ENCODE measurements at places on chromosomes 6 and 20.

DNA sequence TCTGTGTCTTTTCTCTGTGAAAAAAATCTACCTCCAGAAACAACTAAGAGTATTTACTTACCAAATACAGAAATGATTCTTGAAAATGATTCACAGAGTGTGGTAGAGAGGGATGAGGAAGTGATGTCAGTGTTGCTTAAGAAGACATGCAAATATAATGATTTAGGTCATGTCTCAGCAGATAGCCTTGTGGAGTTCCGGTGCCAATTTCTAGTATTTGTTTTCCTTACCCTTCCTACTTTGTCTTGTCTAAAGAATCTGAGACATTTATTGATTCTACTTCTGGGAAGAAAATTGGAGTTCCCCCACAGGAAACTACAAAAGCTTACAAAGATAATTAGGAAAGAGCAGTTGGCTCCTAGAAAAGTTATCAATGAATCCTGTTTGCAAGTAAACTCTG is 68.8 kb downstream of the GJA1 start:
- DNase-seq: no peak

- peak; percentile 54 for DNase-seq
Observed at GRCh38 chr6:7112741-7113313, 5.1 kb downstream of the RREB1 start.

DNA sequence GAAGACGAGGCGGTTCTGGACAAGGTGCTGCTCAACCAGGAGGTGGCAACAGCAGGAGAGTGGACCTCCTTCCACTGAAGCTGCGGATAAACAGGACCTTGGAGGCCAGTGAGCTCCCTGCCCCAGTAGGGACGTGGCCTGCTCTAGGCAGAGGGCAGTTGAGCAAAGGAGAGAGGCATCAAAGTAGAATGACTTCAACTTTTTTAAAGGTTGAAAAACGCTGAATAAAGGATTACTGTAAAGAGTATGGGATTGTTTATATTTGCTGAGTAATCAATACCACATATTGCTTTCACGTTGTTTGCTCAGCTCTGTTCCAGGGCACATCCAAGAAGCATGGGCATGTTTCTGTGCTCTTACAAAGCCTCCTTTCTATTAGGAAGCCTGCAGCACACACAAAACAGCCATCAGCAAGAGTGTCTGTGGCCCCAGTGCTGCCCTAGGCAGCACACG is 48.1 kb downstream of the ERMARD start:
- no peak for DNase-seq

DNA sequence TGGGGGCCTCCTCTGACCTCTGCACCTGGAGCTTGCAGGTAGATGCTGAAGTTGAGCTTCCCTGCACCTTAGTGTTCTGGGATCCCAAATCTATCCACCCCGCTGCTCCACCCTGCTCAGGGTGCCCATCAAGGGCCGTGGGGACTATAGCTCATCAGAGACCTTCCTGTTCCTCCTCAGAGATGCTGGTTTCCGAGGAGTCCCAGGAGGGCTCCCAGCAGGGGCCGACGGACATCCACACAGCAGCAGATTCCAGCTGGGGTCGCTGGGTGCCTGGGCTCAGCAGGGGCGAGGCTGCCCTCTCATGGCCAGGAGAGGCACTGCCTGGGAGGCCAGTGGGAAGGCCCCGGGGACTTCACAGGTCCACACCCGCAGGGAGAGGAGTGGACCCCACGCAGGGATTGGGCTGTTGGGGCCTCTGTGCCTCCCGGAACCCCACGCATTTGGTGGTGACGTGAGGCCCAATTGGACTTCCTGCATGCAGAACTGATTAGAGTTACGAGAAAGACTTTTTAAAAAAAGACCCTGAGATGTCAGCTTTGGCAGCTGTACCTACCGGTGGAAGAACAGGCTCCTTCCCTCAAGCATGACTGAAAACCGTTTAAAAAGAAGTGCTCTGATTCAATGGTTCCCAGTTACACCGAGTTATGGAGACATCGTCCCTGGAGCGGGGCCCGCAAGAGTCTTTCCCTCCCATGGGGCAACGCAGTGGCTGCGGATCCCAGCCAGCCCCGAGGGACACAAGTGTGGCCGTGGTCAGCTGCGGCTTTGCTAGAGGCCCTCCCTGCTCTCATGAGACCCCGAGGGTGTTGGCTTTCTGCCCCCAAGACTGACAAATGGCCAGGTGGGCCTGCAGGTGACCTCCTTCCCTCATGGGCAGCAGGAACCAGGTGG is 25.3 kb upstream of the SLCO4A1 start:
- peak; percentile 68 for DNase-seq

DNA sequence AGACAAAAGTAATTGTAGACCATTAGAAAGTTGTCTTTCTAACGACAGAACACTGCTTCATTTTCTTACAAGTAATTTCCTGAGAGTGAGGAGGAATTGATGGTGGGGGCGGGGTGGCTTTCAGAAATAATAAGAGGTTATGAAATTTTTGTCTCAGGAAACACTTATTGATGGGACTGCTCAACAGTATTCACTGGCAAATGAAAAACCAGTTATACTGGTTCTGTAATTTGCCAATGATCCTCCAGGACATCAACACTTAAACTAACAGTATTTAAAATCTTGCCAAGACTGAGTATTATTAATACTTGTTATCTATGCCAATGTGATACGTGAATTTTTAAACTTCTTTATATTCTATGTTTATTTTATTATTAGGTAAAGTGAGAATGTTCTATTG is 41.8 kb upstream of the FUT9 start:
- no peak for DNase-seq

DNA sequence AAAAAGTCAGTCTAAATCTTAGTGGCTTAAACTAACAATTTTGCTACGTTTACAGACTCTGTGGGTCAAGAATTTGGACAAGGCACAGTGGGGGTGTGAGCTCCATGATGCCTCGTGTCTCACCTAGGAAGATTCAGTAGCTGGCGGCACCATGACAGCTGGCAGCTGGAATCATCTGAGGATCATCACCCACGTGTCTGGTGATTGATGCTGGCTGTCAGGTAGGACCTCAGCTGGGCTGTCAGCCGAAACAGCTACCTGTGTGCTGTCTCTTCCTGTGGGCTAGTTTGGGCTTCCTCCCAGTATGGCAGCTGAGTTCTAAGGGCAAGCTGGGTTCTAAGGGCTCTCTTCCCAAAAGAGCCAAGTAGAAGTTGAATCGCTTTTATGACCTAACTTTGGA is 26.4 kb upstream of the DLGAP4 start:
- DNase-seq: no peak

DNA sequence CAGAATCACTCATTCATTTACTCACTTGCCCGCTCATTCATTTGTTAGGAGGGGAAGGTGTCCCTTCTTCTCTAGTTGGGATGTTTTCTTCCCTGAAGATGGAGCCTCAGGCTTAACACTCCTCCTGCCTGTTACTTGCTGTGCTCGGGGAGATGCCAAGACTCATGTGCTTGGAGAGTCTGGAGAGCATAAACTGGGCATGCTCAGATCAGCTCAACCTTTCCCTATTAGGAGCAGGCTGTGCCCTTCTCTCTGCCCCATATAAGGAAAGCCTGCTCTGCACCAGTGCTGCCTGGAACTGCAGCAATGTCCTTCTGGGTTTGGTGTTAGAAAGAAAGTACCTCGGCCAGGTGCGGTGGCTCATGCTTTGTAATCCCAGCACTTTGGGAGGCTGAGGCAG is 18.0 kb upstream of the UBE2V1 start:
- DNase-seq: no peak

DNA sequence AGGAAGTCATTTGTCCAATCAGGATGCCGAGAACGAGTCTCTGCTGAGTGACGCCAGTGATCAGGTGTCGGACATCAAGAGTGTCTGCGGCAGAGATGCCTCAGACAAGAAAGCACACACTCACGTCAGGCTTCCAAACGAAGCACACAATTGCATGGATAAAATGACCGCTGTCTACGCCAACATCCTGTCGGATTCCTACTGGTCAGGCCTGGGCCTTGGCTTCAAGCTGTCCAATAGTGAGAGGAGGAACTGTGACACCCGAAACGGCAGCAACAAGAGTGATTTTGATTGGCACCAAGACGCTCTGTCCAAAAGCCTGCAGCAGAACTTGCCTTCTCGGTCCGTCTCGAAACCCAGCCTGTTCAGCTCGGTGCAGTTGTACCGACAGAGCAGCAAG is 281.5 kb downstream of the TSHZ2 start:
- DNase-seq: no peak

- no peak for DNase-seq
Observed at GRCh38 chr20:53154540-53154939, 182.4 kb downstream of the TSHZ2 start.

GRCh38 chr6:69337311-69337710 is 459.5 kb downstream of the LMBRD1 start:
- no peak for DNase-seq

GRCh38 chr6:98560841-98561240 is 273.5 kb upstream of the POU3F2 start:
- no peak for DNase-seq

GRCh38 chr20:57309544-57310115 is 20.0 kb upstream of the SPO11 start:
- DNase-seq: no peak

DNA sequence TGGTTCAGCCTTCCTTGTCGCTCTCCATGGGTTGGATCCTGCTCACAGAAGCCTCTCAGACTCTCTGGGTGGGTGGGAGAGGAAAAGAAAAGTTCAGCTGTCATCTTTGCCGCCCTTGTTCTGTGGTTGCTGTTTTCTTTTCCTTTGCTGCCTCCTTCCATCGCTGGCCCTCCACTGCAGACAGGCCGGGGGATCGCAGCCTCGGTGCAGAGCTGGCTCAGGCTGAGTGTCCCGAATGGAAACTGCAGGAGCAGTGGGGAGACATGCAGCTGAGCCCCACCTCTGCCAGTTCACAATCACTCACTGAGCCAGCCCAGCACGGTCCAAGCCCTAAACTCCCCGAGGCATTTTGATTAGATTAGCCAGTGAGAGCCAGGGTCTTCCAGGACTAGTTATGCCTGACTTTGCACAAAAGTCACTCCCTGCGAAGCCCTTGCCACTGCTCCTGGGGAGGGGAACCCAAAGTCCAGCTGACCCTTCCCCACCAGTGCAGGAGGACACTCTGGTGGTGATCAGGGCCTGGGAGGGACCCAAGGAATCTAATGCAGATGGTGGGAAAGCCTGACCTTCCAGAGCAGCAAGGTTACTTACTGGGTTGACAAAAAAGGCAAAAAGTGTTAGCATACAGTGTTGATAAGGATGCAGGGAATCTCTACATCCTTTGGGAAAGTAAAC is 14.0 kb downstream of the NRN1 start:
- DNase-seq: no peak

GRCh38 chr20:6485351-6485750 is 282.1 kb upstream of the BMP2 start:
- DNase-seq: no peak

GRCh38 chr20:32440069-32440757 is 82.1 kb downstream of the ASXL1 start:
- DNase-seq: no peak

- DNase-seq: no peak
Observed at GRCh38 chr6:71454056-71454455, 165.4 kb downstream of the OGFRL1 start.

DNA sequence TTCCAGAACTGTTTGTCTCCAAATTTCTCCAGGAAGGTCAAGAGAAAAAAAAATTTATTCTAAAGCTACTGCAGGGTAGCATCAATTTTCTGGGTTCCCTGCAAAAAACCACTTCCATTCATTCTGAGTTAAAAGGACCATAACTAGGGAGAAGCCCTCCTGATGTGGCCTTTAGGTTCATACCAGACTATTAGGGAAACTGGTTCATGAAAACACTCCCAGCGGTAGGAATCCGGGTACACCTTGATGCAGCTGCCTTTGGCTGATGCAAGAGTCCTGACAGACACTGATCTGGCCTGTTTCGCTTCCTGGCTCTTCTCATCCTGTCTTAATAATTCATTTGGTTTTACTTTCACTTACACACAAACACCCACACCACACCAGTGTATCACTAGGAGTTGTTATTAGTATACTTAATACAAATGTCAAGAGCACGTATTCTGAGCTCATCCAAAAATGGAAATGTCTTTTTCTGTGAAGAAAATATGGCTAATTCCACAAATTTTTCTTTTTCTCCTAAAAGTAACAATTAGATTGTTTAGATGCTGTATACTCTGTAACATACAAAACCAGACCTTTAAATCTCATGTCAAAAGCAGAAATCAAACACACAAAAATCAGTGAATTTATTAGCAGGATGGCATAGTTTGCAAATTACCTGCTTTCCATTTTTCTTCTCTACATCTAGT is 38.4 kb upstream of the ARHGAP18 start:
- DNase-seq: peak; percentile 73

- DNase-seq: no peak
Observed at GRCh38 chr6:38987503-38987902, 61.1 kb upstream of the GLP1R start.

DNA sequence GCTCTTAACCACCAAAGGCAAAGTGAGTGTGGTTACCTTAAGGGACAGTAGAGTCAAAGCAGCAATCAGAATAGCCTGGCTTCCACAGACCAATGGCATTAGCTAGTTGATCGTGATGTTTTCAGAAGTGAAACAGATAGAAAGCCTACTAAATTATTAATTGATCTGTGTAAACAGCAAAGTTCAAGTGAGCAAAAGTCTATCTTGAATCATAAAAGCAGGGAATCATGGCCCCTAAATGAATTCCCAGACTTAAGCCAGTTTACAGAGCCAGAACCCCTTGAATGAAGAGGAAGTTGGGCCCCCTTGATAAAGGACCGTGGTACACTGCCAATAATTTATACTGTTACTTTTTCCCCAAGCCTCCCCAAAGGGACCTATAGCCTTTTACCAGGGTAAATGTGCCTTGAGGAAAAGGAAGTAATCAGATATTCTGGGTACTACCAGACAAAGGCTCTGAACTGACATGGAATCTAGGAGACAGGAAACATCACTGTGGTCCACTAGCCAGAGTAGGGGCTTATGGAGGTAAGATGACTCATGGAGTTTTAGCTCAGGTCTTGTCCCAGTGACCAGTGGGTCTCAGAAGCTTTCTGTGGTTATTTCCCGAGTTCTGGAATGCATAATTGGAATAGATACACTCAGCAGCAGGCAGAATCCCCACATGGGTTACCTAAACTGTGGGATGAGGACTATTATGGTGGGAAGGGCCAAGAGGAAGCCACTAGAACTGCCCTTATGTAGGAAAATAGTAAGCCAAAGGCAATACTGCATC is 317.5 kb downstream of the CD83 start:
- no peak for DNase-seq

Data from CD4-positive, alpha-beta T cell treated with Interleukin-17A for 1 hour (primary cell).